ENCODE measurements at places on chromosomes 5 and 9.

- DNase-seq = no peak
Measured at GRCh38 chr9:113886466-113886865, 10.4 kb downstream of the ZNF618 start.

DNA sequence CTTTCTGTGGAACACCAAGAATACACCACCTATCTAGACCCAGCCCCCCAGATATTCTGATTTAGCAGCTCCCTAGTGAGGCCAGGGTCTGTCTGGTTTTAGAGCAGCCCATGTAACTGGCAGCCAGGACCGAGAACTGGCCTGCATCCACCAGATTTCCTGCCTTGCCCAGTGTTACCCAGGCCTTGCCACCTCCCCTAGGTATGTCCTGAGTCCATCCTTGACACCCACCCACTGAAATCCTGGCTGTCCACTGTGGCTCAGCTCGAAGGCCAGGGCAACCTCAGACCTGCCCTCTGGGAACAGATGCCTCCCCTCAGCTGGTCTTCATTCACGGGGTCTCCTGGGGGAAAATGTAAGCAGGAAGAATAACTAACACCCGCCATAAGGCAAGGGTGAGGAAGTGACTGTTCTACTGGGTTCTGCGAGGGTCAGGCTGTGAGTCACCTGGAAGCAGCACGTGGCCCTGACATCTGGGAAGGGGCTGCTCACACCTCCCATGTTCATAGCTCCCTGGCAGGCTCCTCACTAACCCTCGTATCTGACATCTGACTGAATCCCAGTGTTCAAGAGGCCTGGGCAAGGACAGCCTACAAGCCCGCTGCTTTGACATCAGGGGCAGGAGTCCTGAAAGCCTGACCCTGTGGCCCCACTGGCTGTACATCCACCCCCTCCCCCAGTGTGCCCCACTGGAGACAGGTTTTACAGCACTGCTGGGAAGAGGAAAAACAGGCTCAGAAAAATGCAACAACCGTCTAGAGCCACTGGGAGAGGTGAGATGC, 72.7 kb downstream of the SEMA4D start:
- DNase-seq = no peak

- no peak for DNase-seq
Measured at GRCh38 chr9:6272229-6272598, 56.0 kb upstream of the TPD52L3 start.

GRCh38 chr5:103224118-103224893, 34.3 kb upstream of the MACIR start:
- DNase-seq = peak; percentile 50

GRCh38 chr9:112867275-112867991, 23.2 kb downstream of the SLC46A2 start:
- DNase-seq = no peak

GRCh38 chr5:113043491-113043931, 66.9 kb downstream of the DCP2 start:
- DNase-seq = no peak

- DNase-seq = no peak
Measured at GRCh38 chr5:122262103-122262502, 49.9 kb upstream of the SNCAIP start.

DNA sequence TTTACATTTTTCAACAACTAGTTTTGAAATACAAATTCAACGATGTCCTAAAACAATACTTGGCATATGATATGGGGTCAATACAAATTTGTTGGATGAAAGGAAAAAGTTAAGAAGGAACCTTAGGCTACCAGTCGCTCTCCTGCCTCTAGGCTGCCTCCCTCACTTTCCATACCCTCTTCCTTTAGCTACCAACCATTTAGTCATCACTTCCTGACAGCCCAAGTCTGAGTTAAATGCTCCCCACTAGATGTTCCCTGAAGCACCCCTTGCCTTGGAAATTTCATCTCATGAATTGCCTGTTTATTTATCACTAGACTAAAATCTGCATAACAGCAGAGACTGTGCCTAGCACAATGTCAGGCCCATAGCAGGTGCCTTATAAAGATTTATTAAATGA, 2.7 kb upstream of the LARS1 start:
- DNase-seq = no peak

DNA sequence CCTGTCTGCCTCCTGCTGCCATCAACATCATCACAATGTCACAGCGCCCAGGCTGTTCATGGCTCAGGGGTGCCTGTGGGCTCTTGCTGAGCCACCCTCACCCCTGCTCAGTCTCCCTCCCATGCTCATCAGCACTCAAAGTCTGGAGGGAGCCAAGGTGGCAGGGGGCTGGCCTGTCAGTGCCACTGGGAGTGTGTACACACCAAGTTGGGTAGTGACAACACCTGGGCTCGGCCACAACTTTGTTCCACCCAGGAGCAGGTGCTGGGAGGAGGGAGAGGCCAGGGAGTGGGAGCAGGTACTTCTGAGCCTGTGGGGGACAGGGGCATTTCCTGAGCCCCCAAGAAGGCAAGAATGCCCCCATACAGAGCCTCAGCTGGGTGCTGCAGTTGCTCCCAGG, 77.5 kb upstream of the C6 start:
- DNase-seq = no peak

- DNase-seq = no peak
Measured at GRCh38 chr9:122248448-122248865, 16.2 kb downstream of the RBM18 start.

DNA sequence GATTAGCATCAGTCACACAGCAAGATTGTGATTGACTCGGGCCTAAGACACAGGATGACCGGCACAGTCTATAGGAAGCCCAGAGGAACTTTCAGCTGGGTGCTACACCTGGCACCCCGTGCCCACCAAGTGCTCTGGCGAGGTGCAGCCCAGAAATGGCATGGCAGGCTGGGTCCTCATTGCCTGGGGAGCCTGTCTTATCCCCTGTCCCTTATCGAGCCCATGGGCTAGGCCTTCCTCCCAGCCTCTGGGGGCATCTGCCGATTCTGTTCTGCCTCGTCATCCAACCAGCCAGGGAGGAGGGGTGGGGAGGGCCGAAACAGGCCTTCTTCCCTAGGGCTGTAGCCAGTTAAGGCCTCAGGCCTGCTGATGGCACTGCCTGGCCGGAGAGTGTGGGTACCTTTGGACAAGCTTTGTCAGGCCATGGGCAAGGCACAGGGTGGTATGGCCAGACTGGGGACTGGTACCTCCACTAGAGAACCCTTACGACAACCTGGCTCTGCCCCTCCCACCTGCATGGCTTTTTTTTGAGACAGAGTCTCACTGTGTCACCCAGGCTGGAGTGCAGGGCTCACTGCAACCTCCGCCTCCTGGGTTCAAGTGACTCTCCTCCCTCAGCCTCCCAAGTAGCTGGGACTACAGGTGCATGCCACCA, 1.6 kb downstream of the GRK6 start:
- DNase-seq = no peak

All from retina (tissue), 1 donor.